ENCODE measurements at places on chromosomes 2 and 18.
A peak's percentile ranks its signal among the peaks of the same experiment; 100 is the strongest.

DNA sequence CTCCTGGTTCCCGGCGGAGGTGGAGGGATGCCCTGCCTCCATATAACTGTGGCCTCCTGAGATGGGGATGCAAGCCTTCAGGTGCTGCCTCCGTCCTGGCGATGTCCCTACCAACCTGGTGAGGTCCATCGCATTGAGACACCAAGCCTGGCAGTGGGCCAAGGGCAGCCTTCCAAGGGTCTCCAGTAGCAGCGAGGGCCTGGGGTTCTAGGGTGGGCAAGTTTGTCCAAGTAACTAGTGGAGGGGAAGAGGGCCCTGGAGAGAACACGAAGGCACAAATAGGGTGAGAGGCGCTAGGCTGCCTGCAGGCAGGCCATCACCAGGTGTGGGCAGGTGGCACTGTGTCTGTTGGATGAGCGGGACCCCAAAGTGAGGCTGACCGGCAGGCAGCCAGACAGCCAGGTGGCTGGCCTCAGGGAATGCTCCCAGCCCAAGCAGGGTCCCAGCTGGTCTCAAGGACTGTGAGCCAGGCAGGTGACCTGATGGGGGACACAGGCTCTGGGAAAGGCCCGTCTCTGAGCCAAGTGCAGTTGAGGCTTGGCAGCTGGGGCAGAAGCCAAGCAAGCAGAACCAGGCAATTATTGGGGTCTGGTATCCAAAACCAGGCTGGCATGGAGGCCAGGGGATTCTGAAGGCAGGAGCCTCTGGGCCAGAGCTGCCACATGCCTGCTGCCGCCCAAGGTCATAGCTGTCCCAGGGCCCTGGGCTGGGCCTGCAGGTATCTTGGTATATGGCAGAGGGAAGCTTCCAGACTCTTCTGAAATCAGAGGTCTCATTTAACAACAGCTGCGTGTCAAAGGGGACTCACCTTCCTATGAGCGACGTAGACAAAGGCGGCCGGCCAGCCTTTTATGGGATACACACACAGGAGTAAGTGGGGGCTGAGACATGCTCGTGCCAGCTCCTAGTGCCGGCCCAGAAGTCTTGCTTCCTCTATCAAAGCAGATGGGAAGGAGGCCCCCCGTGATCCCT is 23.4 kb downstream of the RAMP1 start:
- no peak for DNase-seq

DNA sequence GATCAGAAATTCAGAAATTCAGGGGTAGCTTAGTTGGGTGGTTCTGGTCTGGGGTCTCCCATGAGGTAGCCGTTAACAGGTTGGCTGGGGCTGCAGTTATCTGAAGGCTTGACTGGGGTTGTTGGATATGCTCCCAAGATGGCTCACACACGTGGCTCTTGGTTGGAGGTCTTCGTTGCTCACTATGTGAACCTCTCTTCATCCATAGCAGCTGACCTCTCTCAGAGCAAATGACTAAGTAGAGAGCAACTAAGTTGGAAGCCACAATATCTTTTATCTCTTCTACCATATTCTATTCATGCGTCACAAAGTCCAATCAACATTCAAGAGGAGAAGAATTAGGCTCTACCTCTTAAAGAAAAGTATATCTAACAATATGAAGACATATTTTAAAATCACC is 38.7 kb upstream of the SERTAD2 start:
- no peak for DNase-seq

DNA sequence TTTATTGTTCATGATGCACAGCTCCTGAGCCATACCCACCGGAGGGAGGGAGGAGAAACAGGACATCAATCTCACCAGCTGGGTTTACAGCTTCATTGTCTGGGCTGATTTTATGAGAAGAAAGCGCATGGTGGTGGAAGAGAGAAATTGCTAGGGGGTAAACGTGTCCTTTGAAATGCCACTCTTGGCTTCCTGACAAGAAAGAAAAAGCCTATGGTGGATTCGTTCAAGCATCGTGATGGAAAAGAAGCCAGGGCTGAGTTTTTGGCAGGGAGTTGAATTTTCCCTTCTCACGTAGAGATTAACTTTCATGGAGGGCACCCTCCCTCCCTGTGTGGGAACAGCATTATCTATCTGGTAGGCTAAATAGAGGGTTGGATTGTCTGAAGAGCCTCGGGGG is 502.0 kb downstream of the SLC4A3 start:
- no peak for DNase-seq

DNA sequence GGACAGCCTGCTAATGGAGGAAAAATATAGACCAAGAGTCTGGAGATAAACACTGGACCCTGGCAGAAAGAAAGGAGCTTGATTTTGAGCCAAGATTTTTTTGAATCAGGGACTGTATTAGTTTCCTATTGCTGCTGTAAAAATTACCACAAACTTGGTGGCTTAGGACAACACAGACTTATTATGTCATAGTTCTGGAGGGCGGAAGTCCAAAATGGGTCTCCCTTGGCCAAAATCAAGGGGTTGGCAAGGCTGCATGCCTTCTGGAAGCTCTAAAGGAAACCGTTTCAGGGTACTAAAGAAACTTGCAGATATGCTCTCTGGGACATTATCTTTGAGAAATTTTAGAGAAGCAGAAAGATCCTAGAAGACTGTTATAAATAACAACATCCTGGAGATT is 140.1 kb downstream of the BABAM2 start:
- DNase-seq = no peak

- no peak for DNase-seq
Observed at GRCh38 chr2:187989925-187990623, 301.6 kb upstream of the GULP1 start.

DNA sequence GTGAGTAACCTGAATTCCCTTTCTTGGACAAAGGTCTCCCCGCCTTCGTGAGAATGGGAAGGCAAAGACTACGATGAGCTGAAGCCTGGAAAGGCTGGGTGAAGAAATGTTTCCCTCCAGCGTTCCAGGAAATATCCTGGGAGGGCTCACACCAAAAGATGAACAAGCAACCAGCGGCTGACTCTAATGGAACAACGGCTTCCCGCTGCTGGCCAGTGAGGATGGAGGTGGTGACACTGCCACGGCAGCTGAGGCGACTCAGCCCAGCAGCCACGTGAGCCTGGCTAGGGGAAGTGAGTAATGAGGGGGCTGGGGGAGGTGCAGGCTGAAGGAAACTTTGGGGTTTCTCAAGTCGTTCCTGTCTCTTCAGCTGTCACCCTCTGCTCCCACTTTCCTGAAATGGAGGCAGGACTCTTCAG is 105.0 kb upstream of the SMAD7 start:
- DNase-seq = no peak

- no peak for DNase-seq
Observed at GRCh38 chr2:232586943-232587505, 36.5 kb downstream of the EIF4E2 start.

DNA sequence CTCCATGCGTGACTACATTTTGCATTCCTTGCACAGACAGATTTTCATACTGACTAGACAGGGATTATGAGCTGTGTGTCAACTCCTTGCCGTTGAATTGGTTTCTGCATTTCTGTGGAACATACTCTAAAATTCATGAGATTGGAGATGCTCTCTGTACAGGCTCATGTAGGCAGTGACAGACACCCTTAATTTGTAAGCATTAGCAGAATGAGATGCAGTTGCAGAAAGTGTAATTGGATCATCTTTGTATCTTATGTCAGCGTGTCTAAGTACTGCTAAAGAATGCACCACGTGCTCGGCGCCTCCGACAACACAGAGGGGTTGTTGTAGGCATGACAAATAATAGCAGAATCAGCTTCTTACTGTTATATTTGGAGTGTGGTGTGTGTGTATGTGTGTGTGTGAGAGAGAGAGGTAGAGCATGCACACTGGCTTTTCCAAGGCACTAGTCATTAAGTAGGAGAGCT is 212.4 kb downstream of the CMPK2 start:
- no peak for DNase-seq

DNA sequence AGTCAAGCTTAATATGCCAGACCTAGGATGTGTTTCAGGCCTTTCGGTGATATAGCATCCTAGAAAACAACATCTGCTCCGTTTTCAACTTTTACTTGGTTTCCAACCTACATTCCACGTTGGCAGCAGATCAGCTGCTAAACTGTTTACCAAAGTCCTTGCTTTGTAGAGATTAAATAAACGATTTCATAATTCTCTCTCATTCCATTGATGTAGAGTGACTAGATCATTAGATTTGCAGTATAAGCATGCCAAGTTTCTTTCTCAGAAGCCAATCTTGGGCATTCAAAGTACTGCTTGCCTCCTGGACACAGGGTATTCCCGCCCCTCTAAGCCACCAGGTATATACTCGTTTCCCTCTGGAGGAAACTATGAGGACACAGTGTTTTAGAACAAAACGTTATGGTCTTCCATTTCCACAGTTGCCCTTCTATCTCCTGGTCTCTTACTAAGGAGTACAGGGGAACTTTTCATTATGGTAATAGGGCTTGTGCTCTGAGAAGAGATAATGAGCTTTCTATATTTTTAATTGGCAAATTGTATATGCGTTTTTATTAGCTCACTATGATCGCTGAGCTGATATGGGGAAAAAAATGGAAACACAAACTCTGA is 10.5 kb upstream of the INSIG2 start:
- DNase-seq = no peak

GRCh38 chr2:239716536-239717318 is 308.4 kb downstream of the NDUFA10 start:
- no peak for DNase-seq

GRCh38 chr2:164867779-164868397 is 26.3 kb upstream of the COBLL1 start:
- DNase-seq = no peak

DNA sequence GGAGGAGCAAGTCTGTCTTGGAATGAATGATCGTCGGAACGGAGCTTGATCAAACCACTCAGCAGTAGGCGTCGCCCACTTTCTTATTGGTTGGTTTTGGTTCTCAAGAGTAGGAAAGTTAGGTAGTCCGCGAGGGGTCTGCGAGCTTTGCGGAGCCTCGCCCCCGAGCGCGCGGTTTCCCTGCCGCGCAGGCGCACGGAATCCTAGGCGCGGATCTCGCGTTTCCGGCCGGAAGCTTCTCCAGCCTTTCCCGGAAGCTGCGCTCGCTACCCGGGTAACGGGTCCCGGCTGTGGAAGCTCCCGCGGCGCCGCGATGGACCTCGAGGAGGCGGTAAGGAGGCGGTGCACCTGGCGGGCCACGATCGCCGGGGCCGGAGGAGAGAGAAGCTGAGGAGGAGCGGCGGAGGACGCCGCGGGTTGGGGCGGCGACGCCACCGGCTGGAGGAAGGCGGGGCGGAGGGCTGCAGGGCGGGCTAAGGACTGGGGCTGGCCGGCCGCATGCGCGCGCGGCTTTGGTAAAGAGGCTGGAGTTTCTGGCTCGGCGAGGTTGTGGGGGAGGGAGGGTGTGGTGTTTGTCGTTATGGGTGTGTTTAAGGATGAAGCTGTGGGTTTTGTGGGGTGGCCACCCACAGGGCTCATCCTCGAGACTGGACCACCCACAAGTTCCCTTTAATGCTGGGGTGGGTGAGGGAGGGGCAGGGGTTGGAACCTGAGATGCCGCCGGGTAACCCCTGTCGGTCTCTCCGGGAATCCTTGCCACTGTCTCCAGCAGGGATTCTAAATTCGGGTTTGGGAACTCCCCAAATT is at the start of gene TAF1B:
TSS of gene TAF1B (plus strand) at position 246 of the 807 bp plus-strand sequence. CDS start at position 314, 68 bp downstream.
- peak; percentile 96 for DNase-seq

DNA sequence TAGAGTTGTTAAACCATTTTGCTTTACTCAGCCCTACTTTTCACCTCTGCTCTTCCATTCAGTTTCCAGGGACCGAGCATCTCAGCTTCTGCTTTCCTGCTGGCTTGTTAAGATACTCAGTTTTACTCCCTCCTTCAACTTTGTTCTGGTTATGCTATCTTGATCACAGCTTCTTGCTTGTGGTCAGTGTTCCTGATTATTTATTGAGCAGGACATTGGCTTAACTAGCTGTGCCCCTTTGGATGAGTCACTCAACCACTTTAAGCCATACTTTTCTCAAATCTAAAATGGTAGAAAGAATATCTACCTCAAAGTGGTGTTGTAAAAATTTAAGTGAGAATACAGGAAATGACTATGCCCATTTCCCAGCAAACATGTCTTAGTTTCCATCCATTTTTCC is 124.0 kb downstream of the KYNU start:
- DNase-seq = no peak

DNA sequence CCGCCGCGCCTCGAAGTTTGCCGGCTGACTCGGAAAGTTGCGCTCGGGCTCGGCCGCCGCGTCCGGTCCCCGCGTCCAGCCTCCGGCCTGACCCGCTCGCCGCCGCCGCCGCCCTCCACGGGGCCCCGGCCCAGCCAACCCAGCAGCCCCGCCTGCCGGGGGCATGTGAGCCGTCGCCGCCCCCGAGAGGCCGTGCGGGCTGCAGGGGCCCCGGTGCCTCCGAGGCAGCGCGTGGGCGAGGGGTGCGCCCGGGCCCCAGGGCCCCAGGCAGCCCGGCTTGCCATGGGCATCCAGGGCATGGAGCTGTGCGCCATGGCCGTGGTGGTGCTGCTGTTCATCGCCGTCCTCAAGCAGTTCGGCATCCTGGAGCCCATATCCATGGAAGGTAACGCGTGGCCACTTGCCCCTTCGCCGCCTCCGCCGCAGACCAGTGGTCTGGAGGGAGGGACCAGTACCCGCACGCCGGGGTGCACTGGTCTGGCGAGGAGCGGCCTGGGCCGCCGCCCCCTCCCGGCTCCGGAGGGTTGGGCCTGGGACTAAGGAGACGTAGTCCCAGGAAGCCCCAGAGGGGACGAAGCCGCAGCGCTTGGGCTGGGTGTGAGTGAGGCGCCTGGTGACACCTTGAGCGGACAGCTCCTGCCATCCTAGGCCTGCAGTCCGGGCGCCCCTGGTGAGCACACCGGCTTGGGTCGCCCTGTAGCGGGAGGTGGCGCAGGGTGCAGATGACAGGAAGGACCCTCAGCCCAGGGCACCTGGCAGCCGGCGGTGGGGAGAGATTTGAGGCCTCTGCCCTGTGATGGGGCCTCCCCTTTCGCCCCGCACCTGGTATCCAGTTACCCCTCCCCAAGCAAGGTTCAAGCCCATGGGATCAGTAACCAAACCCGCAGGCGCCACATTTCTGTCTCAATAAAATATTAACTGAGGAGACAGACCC is 49.9 kb downstream of the KCNIP3 start:
- DNase-seq = no peak

DNA sequence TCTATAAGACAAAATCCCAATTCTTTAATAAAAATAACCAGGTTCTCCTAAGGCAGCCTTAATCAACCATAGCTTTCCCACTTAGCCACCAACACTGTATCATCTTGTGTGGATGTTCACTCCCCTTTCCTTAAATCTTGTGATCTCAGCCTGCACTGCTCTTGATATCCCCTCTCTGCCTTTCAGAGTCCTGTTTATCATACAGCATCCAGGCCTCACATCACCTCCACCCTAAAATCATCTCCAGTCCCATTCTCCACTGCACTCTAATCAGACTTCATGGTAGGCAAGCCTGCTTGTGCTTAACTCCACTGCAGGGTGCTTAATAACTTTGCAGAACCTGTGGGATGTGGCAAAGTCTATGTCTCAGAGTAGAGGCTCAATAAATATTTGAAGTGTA is 18.8 kb downstream of the ARHGAP15 start:
- no peak for DNase-seq

DNA sequence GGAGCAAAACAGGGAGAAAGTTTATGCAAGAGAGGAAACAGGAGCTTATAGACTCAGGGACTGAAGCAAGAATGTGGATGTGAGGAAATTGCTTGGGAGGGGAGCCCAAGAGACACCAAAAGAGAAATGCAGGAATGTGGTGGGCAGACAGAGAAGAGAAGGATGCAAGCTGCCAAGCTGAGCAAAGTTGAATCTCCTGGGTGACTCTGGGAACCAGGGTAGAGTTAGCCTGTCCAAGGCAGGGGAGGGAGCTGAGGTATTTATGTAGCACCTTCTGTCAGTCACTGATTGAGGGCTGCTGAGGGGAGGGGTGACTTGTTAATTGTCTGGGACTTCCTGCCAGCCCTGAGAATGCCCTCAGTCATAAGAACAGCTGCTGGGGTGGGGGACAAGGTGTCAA is 464.3 kb downstream of the NBAS start:
- no peak for DNase-seq

Measured in A549 (cell line).